Upper lobe of right lung (tissue), 1 donor: ENCODE measurements at places on chromosomes 7 and 10.

- H3K27me3 ChIP-seq = no peaks in the 10 kb centered on the region
- H3K4me1 ChIP-seq = no peaks in the 10 kb centered on the region
- H3K36me3 ChIP-seq = no peaks in the 10 kb centered on the region
- H3K27ac ChIP-seq = no peak overlapping the region
- H3K4me3 ChIP-seq = no peak overlapping the region
Observed at GRCh38 chr7:142405122-142405765, 147.4 kb upstream of the PRSS58 start.

- H3K27me3 ChIP-seq = no peaks in the 10 kb centered on the region
- no peaks in the 10 kb centered on the region for H3K36me3 ChIP-seq
- H3K4me1 ChIP-seq = no peaks in the 10 kb centered on the region
- no peak overlapping the region for H3K27ac ChIP-seq
- no peak for DNase-seq
Observed at GRCh38 chr10:63917363-63917762, 396.2 kb downstream of the REEP3 start.

DNA sequence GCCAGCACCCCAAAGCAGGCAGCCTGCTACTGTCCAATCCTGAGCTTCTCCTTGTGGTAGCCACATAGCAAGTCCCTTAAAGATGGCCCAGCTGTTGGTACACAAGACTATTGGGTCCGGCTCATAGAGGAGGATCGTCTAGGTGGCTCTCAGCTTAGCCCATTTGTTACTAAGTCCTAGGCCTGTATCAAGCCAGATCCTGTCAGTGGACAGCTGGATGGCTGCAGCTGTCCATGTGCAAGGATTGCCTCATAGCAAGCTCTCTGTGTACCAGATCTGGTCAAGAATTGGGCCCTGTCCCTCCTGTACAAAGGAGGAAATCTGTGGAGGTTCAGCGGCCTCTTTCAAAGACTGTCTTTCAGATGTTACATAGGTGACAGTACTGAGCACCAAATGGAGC is 12.2 kb upstream of the TMEM168 start:
- no peak overlapping the region for H3K27ac ChIP-seq
- no peaks in the 10 kb centered on the region for H3K4me1 ChIP-seq
- H3K4me3 ChIP-seq = no peak overlapping the region

GRCh38 chr7:24572393-24572996 is 757 bp upstream of the PALS2 start:
- no peaks in the 10 kb centered on the region for H3K27me3 ChIP-seq
- H3K27ac ChIP-seq = peak overlapping the region; percentile 32
- DNase-seq = peak; percentile 63
- peaks cover 13% of the 10 kb centered on the region for H3K4me1 ChIP-seq
- no peaks in the 10 kb centered on the region for H3K36me3 ChIP-seq

- H3K4me1 ChIP-seq = peaks cover 11% of the 10 kb centered on the region
- no peak for DNase-seq
- H3K27ac ChIP-seq = no peak overlapping the region
- H3K36me3 ChIP-seq = no peaks in the 10 kb centered on the region
- H3K4me3 ChIP-seq = no peak overlapping the region
- H3K27me3 ChIP-seq = peaks cover 5% of the 10 kb centered on the region
Observed at GRCh38 chr10:6721480-6721879, 141.4 kb upstream of the PRKCQ start.

- no peak overlapping the region for H3K4me3 ChIP-seq
- no peaks in the 10 kb centered on the region for H3K27me3 ChIP-seq
- no peak for DNase-seq
- no peak overlapping the region for H3K27ac ChIP-seq
- no peaks in the 10 kb centered on the region for H3K36me3 ChIP-seq
Observed at GRCh38 chr10:32326119-32326518, 20.8 kb downstream of the EPC1 start.

DNA sequence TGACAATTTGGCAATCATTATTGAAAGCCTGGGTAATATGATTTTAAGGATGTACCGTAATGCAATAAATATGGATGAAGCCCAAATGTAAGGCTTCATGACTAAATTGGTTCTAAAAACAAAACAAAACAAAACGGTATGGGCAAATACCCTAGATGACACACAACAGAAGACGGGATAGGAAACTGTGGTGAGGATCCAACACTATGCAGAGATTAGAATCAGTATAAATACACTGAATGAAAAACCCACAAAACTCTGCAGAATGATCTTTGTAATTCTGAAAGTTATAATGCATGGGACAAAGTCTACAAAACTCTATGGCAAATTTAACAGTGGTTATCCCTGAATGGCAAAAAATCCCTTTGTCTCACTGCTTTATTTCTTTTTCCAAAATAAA is 57.6 kb downstream of the MALSU1 start:
- no peaks in the 10 kb centered on the region for H3K27me3 ChIP-seq
- H3K4me3 ChIP-seq = no peak overlapping the region
- H3K4me1 ChIP-seq = peaks cover 12% of the 10 kb centered on the region
- H3K36me3 ChIP-seq = no peaks in the 10 kb centered on the region

GRCh38 chr10:69696073-69696731 is 66.2 kb downstream of the FAM241B start:
- no peaks in the 10 kb centered on the region for H3K27me3 ChIP-seq
- H3K4me3 ChIP-seq = no peak overlapping the region
- no peaks in the 10 kb centered on the region for H3K36me3 ChIP-seq
- H3K4me1 ChIP-seq = no peaks in the 10 kb centered on the region
